ENCODE measurements at places on chromosomes 16 and 17.

DNA sequence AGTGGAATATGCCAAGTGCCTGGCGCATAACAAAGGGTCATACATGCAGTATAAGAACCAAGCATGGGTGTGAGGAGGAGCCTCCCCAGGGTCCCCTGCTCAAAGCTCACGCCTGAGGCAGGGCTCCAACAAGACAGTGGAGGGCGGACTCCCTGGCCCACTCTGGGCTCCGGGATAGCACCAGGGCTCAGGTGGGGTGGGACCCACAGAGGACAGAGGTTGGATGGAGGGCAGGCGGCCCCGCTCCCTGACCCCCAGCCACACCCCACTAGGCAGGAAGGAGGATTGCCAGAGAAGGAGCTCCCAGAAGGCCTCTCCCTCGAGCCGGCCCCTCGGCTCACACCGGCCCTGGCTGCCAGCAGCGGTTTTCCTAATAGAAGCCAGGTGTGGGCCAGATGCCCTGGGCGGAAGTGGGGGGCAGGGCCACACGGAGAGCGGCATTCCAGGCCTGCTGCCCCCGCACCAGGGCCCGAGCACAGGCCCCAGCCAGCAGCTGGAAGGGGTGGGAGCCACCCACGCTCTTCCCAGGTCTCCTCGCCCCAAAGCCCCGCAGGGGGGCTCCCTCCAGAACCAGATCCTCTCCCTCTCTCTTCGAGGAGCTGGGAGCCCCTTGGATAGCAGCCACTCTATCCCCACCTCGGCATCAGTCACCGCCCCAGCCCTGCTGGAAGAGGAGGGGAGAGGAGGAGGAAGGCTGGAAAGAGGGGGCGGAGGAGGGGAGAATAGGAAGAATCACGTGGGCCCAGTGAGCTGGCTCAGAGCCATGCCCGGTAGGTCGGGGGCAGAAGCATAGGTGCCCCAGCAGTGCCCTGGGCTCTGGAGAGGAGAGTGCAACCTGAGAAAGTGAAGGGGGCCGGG is 21.0 kb downstream of the VASN start:
- DNase-seq, result no peak

GRCh38 chr17:1216217-1217088 is 36.7 kb upstream of the ABR start:
- no peak for DNase-seq

- DNase-seq, result no peak
Measured at GRCh38 chr17:69175625-69176456, 34.1 kb upstream of the ABCA6 start.

GRCh38 chr17:81429821-81430551 is 34.7 kb downstream of the BAHCC1 start:
- no peak for DNase-seq

GRCh38 chr17:72900654-72900971 is 191.9 kb downstream of the SLC39A11 start:
- DNase-seq, result no peak

Data from T47D (cell line).